Right lung (tissue), 10 donors: ENCODE measurements at places on chromosomes 2 and 18.
A peak's percentile ranks its signal among the peaks of the same experiment; 100 is the strongest.

DNA sequence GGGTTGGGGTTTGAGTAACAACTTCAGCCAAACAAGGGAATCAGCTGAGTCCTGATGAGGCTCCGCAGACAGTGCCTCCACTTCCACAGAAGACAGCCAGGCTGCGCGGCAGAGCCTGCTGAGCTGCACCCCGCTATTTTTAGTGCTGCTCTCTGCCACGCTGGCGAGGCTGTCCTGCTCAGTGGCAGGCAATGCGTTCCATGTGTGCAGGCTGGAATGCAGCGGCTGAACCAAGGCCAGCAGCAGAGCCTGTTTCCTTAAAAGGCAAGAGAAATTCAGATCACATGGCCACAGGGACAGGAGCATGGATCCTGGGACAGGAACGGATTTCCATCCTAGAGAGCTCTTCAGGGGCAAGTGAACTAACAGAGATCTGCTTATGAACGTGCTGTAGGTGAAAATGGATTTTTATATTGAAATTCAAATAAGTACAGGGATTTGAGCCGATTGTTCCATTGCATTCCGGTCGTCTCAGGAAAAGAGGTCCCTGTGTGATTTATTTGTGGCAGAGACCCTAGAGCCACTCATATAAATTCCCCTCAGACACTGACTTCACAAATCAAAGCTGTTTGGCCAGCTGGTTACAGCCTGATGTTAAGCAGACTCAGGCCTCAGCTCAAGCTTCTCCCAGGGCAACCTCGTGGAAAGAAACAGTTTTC lies 98.7 kb downstream of the COL6A3 start:
- DNase-seq, result peak; percentile 92

- no peak for DNase-seq
Observed at GRCh38 chr2:224776795-224777558, 60.8 kb upstream of the CCDC195 start.

- no peak for DNase-seq
Observed at GRCh38 chr2:45786836-45787357, 135.4 kb downstream of the PRKCE start.

DNA sequence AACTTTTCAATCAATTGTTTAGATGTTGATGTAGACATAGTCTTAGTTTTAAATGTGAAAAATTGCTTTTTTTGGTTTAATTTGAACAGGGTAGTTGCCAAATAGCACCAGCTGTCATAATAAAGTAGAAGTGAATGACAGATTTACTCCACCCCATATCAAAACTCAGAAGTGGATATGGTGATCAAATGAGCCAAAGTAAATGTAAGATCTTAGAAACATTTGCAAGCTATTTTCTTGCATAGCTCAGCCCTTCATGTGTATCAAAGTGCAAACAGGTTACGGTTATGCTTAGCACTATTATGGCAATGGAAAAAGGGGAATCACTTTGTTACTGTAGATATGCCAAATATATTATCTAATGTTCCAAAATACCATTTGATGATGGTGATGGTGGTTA lies 540.9 kb upstream of the NRP2 start:
- DNase-seq, result no peak

- DNase-seq, result no peak
Observed at GRCh38 chr2:212730994-212731393, 192.4 kb upstream of the ERBB4 start.

DNA sequence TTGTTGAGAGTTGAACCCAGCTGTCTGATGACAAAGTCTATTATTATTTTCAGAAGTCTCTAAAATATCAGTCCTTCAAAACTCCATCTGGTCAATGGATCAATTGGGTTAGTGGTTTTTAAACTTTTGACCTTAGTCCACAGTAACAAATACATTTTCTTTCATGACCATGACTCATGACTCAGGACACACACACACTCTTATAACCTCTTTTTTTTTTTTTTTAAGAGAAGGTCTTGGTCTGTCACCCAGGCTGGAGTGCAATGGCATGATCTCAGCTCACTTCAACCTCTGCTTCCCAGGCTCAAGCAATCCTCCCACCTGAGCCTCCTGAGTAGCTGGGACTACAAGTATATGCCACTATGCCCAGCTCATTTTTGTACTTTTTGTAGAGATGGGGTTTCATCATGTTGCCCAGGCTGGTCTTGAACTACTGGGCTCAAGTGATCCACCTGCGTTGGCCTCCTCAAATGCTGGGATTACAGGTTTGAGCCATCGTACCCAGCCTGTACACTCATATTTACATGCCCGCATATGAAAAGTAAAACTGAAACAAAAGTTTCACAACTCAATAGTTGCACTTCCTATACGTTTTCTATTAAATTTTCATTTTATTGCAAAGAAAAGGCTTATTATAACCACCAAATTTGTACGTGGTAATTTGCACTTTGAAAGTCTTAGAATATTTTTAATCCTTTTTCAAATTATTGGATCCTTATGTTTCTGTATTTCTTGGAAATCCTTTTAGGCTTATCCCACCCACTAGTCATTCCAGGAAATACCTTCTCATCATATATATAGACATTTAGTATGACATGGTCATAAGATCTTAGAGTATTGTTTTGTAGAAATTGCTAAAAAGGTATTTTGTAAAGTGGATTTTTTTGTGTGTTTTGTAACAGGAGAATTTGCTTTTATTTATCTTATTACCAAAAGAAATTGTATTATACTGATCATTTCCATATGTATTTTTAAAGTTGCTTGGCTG lies 199.0 kb downstream of the LPIN1 start:
- DNase-seq, result no peak

- no peak for DNase-seq
Observed at GRCh38 chr2:231362555-231363184, 32.8 kb upstream of the B3GNT7 start.

DNA sequence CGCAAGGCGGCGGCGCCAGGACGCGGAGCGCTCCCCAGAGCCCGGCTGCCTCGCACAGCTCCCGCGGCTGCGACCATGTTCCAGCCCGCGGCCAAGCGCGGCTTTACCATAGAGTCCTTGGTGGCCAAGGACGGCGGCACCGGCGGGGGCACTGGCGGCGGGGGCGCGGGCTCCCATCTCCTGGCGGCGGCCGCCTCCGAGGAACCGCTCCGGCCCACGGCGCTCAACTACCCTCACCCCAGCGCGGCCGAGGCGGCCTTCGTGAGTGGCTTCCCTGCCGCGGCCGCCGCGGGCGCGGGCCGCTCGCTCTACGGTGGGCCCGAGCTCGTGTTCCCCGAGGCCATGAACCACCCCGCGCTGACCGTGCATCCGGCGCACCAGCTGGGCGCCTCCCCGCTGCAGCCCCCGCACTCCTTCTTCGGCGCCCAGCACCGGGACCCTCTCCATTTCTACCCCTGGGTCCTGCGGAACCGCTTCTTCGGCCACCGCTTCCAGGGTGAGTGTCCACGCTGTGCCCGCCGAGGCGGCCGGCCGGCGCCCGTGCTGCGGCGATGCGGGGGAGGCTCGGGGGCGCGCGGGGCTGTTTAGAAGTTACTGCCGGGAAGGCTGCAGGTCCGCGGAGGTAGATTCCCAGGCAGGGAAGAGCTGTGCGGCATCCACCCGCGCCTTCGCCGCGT lies 696 bp downstream of the EMX1 start:
- no peak for DNase-seq

DNA sequence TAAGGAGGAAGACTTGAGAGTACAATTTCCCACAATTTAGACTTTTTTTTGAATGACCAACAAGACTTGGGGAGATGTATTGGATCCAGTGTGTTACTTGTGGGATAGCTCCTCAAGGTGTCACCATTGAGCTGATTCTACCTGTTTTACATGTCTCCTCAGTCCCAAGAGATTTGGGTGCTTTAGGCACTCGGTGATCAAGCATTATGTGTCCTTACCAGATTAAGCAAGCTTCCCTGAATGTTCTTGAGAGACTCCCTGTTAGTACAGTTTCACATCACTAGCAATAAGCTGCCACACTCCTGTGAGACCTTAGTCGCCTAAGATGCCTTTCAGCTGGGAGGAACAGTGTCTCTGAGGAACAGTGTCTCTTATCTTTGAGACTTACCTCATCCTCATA lies 384.3 kb upstream of the SYT4 start:
- no peak for DNase-seq
